ENCODE measurements at places on chromosomes 13 and 19.

DNA sequence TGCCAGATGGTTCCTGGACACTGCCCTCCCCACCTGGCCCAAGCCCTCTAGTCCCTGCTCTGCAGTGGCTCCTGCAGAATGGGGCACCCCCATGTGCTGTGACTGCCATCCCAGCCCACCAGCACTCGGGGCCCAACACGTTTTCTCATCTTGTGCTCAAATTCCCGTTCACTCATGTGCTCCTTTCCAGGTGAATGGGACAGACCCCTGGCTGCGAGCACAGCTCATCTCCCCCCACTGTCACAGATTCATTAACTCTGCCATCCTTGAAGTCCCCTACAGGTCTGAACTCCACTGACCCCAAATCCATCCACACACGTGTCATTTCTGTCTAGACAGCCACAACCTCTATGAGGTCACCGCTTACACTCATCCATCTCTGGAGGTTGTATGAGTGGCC is 23.6 kb downstream of the TUBA3C start:
- DNase-seq, result no peak

DNA sequence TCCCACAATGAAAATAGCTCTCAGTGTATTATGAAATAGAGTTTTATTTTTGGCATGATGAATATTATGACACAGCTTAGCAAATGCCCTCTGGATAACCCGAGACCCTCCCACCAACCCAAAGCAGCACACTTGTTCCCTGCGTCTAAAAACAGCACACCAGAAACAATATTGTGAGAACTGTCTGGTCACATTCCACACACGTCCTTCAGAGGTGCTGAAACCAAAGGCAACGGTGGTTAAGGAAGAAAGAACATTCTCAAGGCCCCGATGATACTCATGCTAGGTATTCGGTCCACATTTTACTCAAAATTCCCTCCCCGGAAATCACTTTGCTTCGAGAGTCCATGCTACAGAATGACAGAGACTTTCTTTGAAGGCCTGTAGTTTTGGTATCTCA is 156.7 kb downstream of the SLC7A1 start:
- DNase-seq, result no peak

DNA sequence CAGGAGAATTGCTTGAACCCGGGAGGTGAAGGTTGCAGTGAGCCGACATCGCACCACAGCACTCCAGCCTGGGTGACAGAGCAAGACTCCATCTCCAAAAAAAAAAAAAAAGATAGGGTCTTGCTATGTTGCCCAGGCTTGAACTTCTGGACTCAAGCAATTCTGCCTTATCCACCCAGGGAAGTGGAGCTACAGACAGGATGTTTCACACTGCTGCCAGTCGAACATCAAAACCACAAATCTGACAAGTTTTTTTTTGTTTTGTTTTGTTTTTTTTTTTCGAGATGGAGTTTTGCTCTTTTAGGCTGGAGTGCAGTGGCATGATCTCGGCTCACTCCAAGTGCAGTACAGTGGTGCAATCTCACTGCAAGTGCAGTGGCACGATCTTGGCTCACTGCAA is 10.8 kb downstream of the XPO4 start:
- DNase-seq, result no peak

DNA sequence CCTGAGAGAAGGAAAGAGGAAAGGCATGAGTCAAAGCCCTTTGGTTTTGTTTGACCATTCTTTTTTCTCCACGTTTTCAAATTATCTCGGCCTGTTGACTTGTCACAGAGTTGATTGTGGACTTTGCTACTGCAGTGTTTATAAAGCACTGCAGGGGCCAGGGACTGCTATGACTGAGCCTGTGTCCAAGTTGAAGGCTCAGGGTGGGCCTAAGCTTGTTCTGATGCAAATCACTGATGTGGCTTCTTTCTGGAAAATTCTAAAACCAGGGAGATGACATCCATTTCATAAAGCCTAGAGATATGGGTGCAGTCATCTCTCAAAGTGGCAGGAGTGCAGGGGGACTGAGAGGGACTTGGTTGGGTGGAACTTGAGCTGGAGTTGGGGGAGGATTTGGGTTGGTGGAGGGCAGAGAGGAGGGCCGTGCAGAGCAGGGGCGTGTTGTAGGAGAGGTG is 1.2 kb upstream of the CXCL17 start:
- no peak for DNase-seq

DNA sequence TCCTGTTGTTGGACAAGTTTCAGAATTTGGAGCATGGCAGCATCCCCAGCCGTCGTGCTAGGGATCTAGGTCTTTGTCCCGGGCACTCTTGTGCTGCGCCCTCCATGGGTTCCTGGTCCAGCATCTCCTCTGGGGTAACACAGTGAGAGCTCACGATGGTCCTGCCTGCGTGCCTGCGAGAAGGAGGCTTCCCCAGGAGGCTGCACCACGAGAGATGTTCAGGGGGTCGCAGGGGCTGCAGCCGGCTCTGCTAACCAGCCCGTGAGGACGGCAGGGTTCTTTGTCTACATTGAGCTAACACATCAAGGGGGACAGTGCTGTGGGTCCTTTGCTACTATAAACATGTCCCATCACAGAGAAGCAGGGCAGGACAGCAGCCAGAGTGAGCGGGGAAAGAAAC is 103.9 kb upstream of the SOX1 start:
- no peak for DNase-seq

DNA sequence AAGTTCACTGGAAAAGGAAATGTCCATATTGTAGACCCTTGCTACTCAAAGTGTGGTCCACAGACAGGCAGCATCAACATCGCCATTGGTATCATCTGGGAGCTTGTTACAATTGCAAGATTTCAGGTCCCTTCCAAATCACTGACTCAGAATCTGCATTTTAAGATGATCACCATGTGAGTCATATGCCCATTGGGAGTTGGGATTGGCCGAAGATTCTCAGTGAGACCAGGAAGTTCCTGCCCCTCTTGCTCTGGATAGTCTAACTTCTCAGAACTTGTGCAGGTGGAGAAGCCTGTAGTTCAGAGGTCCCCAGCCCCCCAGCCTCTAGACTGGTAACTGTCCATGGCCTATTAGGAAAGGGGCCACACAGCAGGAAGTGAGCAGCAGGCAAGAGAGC is 48.9 kb upstream of the URAD start:
- DNase-seq, result no peak

DNA sequence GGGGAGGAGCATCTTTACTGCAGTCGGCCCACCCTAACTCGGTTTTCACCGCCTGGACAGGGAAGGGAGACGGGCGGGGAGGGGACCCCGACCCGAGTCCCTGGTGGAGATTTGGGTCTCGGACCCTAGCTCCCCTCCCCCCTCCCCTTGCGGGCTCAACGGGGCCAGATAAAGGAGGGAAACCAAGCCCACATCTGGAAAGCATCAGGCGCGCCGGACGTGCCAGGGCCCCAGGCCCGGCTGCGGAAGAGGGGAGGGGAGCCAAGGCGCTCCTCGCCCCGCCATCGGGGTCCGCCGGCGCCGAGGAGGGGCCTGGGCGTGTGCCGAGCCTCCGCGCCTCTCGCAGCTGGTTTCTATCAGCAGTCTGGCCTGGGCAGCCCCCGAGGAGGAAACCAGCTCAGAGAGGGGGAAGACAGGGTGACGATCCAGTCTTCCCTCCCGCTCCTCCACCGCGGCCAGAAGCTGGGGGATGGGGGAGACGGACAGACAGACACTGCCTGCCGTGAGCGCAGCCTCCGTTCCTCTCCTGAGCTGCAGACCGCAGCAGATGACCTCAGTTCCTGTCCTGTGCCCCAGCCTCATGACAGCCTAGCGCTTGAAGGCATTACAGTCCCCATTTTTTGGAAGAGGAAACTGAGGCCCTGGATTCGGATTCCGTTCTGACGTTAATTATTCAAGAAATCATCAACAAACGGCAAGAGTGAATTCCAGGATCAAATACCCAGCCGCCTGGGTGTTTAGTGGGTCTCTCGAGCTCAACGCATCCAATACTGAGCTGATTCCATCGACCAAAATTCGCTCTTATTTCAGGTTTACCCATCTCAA is 3.6 kb upstream of the GNG8 start:
- DNase-seq, result no peak

DNA sequence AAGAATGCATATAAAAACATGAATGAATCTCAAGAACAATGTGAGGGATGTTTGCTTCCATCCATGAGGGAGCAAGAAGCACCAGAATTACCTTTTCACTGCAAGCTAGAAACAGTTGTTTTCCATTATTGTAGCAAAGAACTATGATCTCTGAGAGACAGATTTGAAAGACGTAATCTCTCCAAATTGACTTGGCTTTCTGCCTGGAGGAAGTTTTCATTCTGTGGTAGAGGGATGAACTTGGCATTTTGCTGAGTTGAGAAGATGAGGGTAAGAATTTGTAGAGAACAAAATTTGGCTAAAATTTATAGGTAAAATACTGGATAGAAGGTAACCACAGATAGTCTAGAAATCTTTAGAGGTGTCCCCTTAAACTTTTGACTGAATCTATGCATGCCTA is 496.8 kb downstream of the TDRD3 start:
- no peak for DNase-seq

DNA sequence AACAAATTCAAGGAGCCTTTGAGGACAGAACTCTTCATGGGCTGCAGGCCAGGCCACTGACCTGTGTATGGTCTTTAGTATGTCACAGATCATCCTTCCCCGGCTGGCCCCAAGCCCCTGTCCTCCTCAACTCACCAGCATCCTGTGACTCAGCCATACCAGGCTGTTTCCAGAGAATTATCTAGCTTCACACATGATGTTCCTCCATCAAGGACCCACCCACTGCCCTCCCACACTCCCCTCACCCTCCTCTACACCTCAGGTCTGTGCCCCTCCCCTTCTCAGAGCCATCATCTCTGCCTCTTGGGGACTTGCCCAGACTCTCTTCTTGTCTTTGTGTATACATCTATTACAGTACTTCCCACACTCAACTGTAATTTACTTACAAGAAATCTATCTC is 14.7 kb downstream of the DCT start:
- no peak for DNase-seq

GRCh38 chr19:53463263-53463662 is 4.3 kb upstream of the ZNF813 start:
- no peak for DNase-seq

DNA sequence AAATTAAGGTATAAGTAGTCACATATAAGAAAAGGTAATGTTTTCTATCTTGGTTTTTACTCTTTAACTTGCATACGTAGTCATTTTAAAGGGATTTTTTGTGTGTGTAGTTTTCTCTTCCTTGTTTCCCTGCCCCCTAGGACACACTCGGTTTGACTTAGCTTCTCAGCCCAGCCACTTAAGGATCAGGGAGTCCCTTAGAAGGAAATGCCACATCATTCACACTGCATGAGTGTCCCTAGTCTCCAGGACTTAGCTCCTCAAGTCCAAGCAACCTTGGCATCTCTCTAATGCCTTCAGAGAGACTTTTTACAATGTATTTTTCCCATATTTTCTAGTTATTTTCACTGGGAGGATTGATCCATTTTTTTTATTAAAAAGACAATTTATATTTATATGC is 1407.7 kb downstream of the EFNB2 start:
- no peak for DNase-seq

DNA sequence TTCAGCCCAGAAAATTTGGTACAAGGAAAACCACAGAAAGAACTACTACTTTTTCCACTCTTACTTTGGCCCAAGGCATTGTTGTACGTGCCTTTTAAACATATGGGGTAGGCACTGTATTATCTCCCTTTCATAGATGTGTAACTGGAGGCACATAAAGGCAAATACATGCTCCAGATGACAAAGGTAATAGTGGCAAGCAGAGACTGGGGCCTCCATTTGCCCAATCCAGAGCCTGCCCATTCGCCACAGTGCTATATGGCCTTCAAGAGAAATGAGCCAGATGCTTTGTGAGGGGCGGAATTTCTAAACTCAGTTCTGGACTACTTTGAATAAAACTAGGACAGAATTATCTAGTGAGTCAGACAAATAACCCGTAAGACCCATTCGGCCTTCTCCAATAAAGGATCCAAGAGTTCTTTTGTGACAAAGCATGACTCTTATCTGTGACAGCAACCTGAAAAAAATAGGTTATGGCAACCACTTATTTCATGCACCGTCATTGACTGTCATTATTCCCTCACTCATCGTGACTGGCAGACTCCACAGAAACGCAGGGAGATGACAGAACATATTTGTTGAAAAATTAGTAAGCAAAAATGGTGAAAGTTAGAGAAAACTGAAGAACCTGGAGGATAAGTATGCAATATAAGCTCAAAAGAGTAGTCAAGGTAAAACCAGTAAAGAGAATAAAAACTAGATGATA is 712.0 kb upstream of the GPC6 start:
- no peak for DNase-seq

DNA sequence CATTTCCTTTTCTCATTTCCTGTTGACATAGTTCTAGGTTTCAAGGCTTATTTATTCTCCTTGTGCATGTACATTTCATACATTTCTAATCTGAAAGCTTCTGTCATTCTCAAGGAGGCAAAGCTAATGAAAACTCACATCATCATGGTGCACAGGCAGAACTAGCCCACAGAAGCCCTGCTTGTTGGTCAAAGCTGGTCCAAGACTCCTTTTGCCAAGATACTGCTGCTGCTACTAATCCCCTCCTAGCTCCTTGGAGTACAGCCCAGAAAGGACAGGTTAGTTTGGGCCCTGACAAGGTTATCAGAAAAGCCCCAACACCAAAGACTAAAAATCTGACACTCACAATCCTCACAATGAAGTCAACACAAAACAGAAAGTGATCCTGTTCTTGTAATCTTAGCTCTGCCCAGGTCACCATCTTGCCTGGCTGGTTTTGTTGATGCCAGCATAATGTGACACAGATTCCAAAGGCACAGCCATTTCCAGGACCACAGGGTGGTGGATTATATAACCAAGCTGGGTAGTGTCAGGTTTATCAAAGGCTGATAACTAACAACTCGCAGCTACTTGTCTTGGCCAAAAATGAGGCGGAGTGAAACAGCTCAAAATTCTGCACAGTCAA is 417.4 kb downstream of the NDFIP2 start:
- DNase-seq, result no peak

DNA sequence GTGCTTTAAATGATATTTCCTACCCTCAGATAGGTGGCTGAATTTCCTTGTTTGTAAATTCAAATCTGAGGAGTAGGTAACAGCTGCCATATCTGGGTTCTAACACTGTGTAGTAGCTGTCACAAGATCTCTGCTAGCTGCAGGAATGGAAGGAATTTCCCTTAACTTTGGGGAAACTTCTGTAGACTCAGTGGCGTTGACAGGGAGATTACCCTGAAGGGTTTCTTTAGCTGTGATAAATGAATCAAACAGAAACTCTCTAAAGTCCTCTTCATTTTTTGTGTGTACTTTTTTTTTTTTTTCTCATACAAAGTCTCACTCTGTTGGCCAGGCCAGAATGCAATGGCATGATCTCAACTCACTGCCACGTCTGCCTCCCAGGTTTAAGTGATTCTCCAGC is 5.3 kb upstream of the EPSTI1 start:
- DNase-seq, result no peak

DNA sequence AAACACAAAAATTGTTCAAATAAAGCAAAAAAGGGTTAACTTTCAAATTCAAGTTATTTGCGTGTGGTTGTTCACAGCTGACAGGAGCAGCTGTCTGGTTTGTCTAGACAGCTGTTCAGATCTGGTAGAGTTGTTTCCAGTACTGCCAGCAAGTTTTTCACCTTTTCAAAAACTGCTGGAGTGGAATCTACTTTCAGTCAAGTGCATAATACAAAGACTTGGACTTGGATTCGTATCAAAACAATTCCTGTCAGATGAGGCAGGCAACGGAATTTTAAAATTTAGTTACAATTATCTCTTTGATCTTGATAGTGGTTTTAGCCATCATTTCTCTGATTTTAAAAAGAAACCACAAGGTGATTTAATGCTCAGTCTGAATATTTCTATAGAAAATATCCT is 51.7 kb upstream of the EEF1AKMT1 start:
- no peak for DNase-seq

All from T-cell (primary cell).